ENCODE measurements at places on chromosomes 13 and 19. TPM values are rescaled to one million over a fixed set of nuclear protein-coding genes. Genes with fewer than 3 reads are reported as not detected.

The VSTM2B gene
- total RNA-seq, result not detected

The IGSF23 gene
- not detected for total RNA-seq

The NLRP4 gene
- not detected for total RNA-seq

The EPSTI1 gene
- 3.0 TPM for total RNA-seq

The ZNF709 gene
- 1.3 TPM for total RNA-seq

The FAM83E gene
- total RNA-seq, result not detected

The SIGLEC14 gene
- 5.5 TPM for total RNA-seq

The PSG11 gene
- not detected for total RNA-seq

The RUBCNL gene
- 1.1 TPM for total RNA-seq

The MBD3L3 gene
- not detected for total RNA-seq

The PLPP2 gene
- 0.38 TPM for total RNA-seq

The LENG9 gene
- total RNA-seq, result 4.1 TPM

GRCh38 chr19:17536955-17537354 lies 18.5 kb upstream of the COLGALT1 start:
- no peak for DNase-seq

GRCh38 chr19:44807652-44808462 lies 1.0 kb upstream of the BCAM start:
- DNase-seq, result no peak

DNA sequence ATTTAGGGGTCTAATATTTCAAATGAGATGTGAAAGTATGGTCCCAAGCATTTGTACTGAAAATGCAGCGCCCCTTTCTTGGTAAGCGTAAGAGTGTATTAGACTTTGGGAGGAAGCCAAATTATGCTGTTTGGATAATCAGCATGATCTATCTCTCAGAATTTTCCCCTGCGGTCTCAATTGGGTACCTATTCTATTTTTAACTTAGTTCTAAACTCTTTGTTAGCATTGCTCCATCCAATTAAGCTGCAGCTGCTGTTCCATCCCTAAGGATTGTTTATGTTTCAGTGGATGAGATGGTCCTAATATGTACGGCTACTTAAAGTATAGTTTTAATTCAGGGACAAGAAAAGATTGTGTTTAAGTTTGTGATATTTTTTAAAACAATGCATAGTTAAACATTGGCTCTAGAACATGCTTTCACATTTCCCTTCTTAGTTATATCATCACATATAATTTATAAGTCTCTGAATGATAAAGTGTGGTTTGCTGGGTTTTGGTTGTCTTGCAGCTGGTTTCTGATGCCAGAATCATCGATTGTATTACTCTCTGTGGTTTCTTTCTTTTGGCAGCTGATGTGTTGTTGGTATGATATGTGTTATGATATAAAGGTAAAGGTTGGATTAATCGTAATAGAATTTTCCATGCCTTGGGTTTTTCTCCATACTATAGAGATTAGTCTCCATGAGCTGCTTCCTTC lies 15.0 kb downstream of the POLR1D start:
- no peak for DNase-seq

GRCh38 chr13:29923554-29924481 lies 73.4 kb upstream of the UBL3 start:
- peak; percentile 89 for DNase-seq

DNA sequence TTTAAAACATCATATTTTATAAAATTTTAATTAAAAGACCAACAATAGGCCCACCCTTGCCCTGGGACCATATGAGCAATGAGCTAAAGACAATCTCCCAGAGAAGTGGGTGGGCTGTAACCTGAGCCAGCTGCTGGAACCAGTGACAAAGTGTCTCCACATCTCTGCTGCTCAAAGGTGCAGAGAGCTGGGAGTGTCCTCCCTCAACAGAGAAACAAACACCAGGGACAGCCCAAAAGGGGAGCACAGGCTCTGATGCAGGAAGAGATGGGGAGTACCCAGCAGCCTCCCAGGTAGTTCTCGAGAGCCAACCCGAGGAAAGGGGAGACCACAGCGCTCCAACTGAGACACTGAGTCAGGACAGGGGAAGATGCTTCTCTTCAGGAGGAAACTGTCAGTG lies 39.1 kb downstream of the DOCK9 start:
- no peak for DNase-seq

- no peak for DNase-seq
These were observed 251.0 kb downstream of the KLF12 start for GRCh38 chr13:73883162-73883561.

GRCh38 chr19:47508721-47509120 lies 6.1 kb downstream of the NAPA start:
- DNase-seq, result peak; percentile 11

DNA sequence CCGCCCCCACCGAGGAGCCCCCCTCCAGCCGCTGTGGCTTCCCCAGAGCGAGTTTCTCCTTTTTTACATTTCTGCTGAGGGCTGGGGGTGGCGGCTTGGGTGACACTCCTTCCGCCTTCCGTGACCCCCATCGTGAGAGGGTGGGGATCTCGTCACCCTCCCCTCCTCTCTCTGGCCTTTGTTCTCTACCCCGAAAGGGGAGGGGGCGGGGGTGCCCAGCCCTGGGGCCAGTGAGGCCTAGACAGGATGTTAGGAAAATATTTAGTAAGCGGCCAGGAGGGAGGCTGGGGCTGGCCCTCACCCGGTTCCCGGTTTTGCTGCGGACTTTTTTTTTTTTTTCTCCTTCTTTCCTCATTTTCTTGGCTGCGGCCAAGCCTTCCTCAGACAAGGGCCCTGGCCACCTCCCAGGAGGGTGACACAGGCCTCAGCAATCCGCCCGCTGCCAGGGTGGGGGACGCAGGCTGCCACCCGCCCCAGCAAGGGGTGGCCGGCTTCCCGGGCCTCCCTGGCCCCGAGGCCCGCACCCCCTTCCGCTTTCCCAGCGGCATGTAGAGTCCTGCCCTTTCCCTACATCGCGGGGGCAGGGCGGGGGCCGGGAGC lies 3.9 kb downstream of the MIDN start:
- DNase-seq, result peak; percentile 96

GRCh38 chr13:79749984-79750551 lies 269.1 kb downstream of the NDFIP2 start:
- peak; percentile 43 for DNase-seq

- no peak for DNase-seq
These were observed 523.2 kb upstream of the HTR2A start for GRCh38 chr13:47420020-47420419.

- DNase-seq, result no peak
These were observed 155.7 kb downstream of the PCDH17 start for GRCh38 chr13:57787058-57787791.

DNA sequence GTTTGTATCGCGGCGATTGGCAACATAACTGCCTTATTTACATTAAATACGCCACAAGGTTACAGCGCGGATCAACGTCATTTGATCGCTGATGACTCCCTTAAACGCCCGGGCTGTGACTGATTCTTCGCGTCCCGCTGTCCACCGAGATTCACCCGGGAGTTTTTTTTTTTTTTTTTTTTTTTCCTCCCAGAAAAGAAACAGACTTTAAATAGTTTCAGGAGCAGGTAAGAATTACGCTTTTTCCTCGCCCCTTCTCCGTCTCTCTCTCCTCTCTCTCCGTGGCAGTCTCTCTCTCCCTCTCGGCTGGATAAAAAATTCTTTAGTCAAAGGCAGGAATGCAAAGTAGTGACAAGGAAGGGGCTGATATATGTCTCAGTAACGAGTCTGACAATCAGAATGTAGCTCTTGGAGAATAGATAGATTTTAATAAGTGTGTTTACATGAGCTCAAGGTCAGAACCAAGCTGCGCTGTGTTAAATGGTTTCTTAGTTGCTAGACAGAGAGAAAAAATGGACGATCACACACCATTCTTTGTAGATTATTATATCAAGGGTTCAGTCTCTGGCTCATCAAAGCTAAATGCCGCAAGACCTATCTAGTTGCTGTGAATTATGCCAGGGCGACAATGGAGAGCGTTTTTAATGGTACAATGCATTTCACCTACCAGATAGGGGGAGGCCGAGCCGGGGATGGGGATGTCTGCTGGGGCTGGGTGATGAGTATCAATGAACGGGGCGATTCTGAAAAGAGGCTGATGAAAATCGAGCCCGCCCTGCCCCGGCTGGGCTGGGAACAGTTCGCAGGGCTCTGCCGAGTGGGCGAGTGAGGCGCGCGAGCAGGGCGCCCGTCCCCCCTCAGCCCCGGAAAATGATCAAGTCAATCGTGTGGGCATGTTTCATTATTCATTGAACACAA lies 147.2 kb upstream of the ZNF536 start:
- DNase-seq, result peak; percentile 44

All from right cardiac atrium (tissue), 5 donors.